ENCODE measurements at places on chromosomes 3 and 15.

DNA sequence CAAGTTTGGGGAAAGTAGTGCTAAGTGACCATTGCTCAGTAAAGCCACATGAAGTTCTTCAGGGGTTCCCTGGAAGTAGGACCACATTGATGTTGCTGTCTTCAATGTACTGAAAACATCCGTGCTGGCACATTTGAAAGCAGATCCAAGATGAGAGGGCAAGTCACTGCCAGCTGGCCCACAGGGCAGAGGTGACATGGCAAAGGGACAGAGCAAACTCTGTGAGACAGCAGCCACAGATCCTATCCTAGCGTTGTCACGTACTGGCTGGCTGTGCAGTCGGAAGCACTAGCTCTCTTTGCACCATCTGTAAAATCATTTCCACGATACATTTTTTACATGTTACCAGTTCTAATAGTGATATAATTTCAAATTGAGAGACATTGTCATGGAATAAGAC lies 13.8 kb downstream of the MUC13 start:
- DNase-seq = no peak

- peak; percentile 53 for DNase-seq
Measured at GRCh38 chr3:159910991-159911663, 77.5 kb upstream of the IL12A start.

- no peak for DNase-seq
Measured at GRCh38 chr15:63238171-63238570, 39.2 kb upstream of the APH1B start.

GRCh38 chr15:76108021-76108723 lies 48.4 kb downstream of the TMEM266 start:
- no peak for DNase-seq

- DNase-seq = no peak
Measured at GRCh38 chr15:77584201-77584600, 48.5 kb downstream of the LINGO1 start.

DNA sequence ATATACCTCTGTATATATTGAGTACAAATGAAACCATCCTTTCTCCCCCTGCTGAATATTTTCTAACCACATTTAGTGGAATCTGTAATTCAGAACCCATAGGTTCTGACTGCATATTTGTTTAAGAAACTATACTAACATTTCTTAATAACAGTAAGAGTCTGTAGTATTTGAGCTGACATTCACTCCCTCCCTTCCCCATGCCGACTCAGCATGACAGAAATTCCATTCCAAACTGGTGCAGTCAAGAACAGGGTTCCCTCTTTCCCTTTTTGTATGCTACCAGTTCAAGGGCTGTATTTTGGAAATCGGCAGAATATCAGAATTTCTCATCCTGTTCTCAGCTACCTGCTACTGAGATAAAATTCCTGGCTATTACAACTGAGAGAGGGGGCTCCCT lies 796.6 kb upstream of the DPPA4 start:
- no peak for DNase-seq

GRCh38 chr3:33071946-33072345 lies 25.0 kb downstream of the GLB1 start:
- DNase-seq = no peak

- peak; percentile 90 for DNase-seq
Measured at GRCh38 chr3:169772897-169773816, at the start of gene MYNN. Gene MYNN (plus strand): TSS chr3:169773396. CDS start chr3:169774296, 900 bp downstream.

- no peak for DNase-seq
Measured at GRCh38 chr3:41508063-41508696, 308.9 kb downstream of the CTNNB1 start.

DNA sequence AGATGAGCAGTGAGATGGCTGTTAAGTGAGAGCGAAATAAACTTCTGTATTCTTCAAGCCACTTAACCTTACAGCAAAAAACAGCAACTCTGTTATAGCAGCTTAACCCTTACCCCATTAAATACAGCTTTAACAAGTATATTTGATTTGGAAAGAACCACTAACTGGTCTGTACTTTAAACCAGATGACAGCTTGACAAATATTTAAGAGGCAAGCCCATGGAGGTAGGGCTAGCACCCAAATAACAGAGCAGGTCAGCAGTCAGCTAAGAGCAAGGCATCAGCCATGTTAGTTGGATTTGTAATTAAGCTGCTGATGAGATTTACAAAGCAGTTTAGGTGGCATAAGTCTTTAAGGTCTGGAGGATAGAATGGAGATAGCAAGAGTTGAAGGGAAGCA lies 3.5 kb downstream of the LZTFL1 start:
- DNase-seq = no peak

- DNase-seq = no peak
Measured at GRCh38 chr3:98540346-98540745, 8.6 kb downstream of the GPR15 start.

- DNase-seq = peak; percentile 70
Measured at GRCh38 chr15:52013151-52013791, 5.7 kb upstream of the MAPK6 start.

- DNase-seq = no peak
Measured at GRCh38 chr3:34925851-34926250, 713.5 kb upstream of the ARPP21 start.

All from fibroblast of villous mesenchyme (primary cell).